ENCODE measurements at places on chromosomes 13 and 19.

- DNase-seq: no peak
These were observed 8.5 kb downstream of the MIER2 start for GRCh38 chr19:336067-336614.

DNA sequence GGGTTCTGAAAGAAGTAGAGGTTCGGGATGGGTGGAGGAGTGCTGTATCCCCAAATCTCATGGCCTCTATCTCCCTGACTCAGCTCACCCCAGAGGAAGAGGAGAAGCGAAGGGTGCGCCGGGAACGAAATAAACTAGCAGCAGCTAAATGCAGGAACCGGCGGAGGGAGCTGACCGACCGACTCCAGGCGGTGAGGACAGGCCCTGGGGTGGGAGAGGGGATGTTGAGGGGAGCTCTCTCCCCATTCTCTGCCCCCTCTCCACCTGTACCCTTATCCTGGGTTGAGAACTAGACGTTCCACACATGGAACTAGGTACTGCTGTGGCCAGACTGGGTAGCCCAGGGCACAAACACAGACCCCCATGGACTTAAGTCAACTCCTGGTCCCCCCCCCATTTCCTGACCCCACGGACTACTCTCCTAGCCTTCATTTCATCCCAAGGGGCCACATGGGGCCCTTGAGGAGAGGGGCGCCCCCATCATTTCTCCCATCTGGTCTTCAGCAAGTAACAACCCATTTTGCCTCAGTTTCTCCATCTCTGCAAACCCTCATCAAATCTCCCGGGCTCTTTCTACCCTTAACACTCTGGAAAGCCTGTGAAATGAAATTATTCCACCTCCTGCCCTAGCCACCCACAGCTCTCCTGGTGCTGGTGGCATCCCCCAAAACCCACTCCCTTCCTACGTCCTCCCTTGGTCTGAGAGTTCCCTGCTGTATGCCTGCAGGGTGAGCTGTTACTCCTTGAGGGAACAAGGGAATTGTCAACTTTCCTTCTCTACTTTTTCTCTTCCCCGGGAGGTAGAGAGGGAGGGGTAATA lies 3.5 kb downstream of the FOSB start:
- no peak for DNase-seq

DNA sequence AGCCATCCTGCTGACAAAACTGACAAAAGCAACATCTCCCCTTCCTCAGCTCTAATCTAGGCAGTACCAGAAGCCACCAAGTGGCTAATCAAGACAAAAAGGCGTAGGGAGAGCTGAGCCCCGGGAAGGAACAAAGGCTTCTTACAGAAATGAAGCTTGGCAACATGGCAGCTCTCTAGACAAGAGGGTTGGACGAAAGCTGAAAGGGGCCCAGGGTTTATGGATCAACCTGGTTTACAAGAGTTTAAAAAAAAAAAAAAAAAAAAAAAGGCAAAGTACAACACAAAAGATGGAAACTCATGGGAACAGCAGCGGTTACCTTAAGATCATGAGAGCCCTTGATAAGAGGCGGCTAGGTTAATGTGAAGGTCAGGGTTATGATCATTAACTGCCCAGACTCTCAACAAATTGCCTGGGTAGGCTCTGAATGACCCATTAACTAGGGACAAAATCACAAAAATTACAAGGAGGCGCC lies 14.0 kb downstream of the ZC3H4 start:
- no peak for DNase-seq

DNA sequence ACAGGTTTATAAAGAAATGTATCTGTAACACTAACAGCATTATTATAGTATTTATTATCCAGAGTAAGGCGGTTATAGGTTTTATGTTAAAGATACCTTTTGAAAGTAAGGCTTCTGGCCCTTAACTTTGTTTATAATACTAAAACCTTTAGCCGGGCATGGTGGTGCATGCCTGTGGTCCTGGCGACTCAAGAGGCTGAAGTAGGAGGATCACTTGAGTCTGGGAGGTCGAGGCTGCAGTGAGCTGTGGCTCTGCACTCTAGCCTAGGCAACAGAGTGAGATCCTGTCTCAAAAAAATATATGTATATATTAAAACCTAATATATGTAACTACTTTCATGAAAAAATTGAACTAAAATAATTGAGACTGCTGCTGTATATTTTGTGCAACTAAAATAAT lies 98.7 kb upstream of the KLF5 start:
- no peak for DNase-seq

GRCh38 chr13:52405767-52406494 lies at the start of gene THSD1:
Gene THSD1, minus strand, starts transcription at chr13:52406172. Its CDS starts 3,572 bp downstream, at chr13:52402600.
- peak; percentile 85 for DNase-seq

DNA sequence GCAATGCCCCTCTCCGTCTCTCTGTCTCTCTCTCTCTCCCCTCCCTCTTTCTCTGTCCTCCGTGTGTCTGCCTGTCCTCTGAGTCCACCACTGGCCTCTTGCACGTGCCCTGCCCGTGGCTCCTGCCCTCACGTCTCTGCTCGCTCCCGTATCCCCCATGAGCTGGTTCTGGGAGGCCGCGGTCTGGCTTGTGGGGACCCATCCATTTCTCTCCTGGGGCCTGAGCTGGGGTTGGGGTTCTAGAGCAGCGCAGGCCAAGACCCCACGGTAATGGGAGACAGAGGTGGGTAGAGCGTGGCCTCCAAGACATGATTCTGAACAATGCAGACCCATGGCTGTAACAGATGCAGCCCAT lies 19.0 kb downstream of the C2CD4C start:
- no peak for DNase-seq

- no peak for DNase-seq
These were observed 93.4 kb upstream of the MCF2L start for GRCh38 chr13:112875627-112876026.

GRCh38 chr13:27406178-27406939 lies 18.1 kb upstream of the GTF3A start:
- peak; percentile 18 for DNase-seq

DNA sequence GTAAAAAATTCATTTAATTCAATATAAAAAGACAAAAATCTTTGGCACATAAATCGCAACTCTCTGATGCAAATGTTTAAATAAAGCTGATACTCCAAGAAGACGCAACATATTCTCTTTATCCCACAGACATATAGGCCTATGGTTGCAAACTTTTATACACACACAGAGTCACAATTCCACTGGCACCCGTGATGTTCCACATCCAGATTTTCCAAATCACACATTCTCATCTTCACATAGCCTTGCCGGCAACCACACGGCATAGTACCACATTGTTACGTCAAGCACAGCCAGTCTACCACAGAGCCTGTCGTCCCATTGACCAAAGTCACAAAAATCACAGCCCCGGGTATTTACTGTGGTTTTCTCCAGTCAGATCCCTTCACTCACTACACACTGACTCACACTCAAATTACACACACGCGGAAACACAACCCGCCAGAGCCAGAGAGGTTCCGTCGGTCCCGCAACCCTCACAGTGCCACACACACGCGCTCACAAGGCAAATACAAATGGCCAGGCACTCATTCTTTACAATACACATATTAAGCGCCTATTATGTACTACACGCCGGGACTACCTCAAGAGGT lies 546 bp upstream of the ZNF546 start:
- DNase-seq: no peak

DNA sequence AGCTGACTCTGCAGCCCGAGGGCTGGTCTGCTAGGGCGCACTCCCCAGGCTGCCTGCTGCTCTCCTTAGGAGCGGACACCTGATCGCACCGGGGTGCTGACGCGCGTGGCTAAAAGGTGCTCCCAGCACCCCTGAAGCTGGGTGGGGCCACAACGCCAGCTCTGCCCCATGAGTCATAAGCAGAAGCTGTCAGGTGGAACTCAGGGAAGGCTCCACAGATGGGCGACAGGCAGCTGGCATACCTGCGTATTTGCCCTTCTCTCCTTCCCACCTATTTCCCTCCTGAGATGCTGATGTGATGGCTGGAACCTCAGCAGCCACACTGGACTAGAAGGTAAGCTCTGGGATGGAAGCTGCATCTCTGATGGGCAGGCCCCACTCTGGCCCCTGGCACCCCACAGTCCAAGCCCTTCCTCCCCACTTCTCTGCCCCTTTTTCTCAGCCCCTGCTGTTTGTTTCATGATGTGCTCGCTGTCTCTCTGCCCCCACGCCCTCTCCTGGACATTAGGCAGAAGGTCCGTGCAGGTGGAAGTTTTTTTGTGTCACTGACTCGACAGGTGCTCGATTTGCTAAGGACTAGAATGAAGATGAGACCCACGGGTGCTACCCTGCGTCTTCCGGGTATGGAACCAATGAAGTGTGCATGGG lies 30.3 kb upstream of the CACTIN start:
- no peak for DNase-seq

DNA sequence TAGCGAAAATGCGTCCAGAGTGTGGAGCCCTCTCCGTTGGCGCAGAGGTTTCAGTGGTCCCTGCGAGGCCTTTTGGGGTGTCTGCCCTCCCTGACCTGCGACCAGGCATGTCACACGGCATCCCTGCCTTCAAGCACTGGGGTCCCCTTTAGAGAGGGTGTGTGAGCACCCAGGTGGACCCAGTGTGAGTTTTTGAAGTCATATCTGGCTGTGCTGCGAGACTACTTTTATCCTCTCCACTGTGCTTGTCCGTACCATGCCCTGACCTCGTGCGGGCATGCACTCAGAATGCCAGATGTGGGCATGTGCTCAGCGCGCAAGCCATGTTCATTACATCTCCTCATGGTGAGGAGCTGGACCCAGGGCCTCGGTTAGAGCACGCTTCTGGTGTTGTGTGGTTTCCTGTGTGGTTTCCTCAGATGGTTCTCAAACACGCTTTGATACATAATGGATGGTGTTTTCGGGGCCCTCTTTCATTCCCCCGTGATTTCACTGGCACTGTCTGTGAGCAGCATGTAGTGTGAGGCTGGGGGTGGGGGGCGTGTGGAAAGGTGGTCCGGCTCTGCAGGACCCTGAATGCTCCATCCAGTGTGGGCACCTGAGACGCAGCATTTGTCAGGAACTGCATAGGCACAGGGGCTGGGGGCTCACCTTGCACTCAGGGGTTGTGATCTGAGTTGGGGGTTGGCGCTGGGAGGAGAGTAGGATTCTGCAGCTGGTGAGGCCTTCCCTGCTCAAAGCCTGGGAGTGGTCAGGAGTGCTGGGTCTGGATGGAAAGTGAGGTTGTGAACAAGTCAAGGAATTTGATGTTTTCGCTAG lies 2.3 kb downstream of the TFDP1 start:
- DNase-seq: no peak

DNA sequence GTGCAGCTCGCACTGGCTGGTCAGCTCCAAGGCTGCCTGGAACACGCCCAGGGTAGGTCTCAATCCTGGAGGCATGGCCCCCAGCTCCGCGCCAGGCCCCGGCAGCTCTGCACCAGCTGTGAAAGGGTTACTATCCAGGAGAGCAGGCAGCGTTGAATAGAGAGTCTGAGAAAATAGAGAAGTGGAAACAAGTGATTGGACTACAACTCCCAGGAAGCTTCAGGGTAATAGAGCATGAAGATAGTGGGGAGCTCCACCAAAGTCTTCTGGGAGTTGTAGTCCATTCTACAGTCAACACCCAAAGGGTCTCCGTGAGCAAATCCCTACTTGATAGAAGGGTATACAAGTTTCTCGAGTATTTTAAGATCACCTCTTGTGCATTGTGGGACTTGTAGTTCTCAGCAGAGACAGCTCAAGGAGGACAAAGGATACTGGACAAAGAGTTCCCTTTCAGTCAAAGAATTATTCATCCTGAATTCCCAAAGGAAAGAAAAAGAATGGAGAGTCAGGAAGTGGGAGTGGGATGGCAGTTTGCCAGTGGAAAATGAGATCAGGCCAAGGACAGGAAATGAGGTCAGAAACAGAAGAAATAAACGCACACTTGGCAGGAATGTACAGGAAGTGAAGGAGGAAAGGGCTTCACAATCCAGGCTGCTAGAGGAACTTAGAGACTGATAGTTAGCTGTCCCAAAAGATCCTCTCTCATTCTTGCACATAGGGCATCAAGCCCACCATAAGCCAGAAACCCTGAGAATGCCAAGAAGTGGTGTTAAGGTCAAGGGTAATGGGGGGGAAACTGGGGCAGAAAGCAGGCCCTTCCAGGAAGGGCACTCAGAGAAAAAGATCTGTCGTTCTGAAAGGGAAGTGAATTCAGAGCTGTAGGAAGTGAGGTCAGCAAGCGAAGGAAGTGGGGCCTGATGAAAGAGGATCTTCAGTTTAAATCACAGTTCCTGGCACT lies 5.5 kb upstream of the MAMSTR start:
- peak; percentile 93 for DNase-seq

DNA sequence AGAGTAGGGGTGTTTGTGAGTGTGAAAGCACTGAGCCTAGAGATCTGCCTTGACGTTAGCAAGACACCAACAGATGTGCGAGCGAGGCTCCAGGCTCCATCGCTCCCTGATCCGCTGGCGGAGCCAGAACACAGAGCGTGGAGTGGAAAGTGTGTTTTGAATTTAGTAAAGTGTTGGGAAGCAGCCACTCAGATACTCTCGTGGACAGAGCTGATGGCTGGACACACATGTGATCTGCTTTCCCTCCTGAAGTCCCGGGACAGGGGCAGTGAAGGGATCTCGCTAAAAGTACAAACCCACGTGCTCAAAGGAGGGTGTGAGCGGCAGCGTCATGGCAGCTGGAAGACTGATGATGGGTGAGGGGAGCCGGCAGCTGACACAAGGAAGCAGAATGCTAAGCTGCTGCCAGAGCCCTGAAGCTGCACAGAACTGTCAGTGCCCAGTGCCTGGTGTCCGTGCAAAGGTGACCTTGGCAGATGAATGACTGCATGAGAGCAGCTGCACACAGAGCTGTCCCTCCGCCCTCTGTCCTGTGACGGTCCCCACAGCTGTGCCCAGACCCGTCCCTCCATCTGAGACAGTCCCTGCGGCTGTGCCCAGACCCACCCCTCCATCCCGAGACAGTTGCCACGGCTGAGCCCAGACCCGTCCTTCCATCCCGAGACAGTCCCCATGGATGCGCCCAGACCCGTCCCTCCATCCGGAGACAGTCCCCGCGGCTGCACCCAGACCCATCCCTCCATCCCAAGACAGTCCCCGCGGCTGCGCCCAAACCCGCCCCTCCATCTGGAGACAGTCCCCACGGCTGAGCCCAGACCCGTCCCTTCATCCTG lies 29.6 kb upstream of the TMEM255B start:
- peak; percentile 53 for DNase-seq

- no peak for DNase-seq
These were observed 3.5 kb downstream of the SPART start for GRCh38 chr13:36342715-36343114.

GRCh38 chr19:16076958-16077611 lies 790 bp downstream of the TPM4 start:
- peak; percentile 53 for DNase-seq

- DNase-seq: no peak
These were observed 105.9 kb downstream of the SIPA1L3 start for GRCh38 chr19:38012944-38013343.

- no peak for DNase-seq
These were observed 380.7 kb downstream of the ZNF536 start for GRCh38 chr19:30752876-30753275.

DNA sequence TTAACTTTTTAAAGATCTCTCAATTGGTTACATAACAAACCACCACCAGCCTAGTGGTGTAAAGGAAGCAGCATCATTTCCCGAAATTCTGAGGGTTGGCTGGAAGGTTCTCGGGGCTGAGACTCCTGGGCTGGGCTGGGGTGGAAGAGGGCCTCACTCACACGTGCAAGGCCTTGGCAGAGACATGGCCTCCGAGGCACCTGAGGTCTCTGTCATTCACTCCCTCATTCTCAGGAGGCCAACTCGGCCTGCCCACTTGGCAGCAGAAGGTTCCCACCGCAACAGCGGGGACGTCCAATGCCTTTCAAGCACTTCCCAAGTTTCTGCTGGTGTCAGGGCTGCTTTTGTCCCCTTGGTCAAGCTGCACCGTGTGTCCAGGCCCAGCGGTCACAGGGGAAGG lies 18.6 kb upstream of the RASA3 start:
- DNase-seq: no peak
